ENCODE measurements at places on chromosomes 5 and 9.

GRCh38 chr5:101717721-101718120 lies 578.4 kb downstream of the SLCO4C1 start:
- DNase-seq: no peak

DNA sequence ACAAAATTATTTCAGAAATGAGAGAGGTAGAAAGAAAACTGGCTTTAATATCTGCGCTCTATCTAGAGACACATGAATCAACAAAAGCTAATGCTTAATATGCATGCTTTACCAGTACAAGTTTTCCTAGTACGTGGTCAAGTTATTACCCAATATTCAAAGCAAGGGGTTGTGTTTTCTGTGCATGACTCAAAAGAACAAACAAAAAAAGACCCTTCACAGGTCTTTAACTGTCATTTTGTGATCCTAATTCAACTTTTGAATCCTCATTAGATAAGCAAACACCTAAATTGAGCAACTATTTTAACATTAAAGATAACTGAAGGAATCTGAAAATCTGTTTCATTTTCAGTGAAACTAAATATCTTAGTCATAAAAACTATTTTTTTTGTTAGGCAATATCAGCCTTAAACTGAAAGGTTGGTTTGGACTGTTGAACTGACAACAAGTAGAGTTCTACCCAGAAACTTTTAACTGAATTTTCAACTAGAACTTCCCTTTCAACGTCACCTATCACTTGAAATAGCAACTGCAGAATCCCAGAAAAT lies 12.5 kb downstream of the ST8SIA4 start:
- no peak for DNase-seq

DNA sequence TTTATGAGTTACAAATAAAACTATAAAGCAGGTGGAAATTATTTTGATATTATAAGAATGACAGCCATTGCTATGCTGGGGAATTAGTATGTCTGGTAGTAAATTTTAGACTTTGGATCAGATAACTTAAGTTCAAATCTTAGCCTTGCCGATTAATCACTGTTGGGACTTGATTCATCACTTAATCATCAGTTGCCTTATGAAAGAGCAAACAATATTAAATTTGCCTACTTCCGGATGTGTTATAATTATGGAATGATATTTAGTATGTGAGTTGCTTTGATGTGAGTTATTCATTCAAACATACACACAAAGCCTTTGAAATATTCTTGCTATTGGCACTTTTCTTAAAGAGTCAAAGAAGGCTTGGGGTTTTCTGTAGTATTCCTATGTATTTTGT lies 717.7 kb downstream of the BRINP1 start:
- DNase-seq: no peak

GRCh38 chr5:131966551-131966950 lies 21.1 kb upstream of the MEIKIN start:
- no peak for DNase-seq

DNA sequence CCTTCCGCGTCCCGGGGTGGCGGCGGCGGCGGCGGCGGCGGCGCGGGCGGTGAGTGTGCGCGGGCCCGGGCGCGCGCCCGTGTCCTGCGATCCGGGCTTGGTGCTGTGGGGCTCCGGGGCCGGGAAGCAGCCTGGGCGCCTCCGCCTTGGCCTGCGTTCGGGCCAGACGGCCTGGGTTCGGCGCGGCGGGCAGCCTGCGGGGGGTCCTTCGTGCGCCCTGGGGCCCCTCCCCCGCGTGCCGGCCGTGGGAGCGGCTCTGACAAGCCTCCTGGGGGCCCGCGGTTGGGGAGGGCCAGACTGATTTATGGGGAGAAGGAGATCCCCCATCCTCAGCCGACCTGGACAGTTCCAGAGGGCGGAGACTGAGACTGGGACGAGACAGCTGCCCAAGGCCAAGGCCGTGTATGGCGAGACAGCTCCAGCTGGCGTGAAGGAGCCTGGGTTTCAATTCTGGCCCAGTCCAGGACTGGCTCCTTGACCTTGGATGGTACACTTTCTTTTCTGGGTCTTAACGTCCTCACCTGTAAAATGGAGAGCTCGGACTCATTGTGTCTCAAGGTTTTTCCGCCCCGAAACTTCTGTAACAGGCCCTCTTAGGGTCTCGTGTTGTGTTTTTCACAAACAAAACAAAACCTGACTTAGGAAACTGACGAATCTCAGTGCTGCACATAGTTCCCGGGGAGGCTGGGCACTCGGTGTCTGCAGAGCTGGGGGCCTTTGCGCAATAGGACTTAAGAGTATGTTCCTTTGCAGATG lies 603 bp downstream of the TMEM268 start:
- DNase-seq: peak; percentile 64

- no peak for DNase-seq
Observed at GRCh38 chr5:29054282-29054681, 2015.9 kb upstream of the CDH9 start.

GRCh38 chr9:22119522-22120158 lies 110.5 kb upstream of the CDKN2B start:
- no peak for DNase-seq
